ENCODE measurements at places on chromosomes 7 and 10. TPM values are rescaled to one million over a fixed set of nuclear protein-coding genes. Genes with fewer than 3 reads are reported as not detected.

DNA sequence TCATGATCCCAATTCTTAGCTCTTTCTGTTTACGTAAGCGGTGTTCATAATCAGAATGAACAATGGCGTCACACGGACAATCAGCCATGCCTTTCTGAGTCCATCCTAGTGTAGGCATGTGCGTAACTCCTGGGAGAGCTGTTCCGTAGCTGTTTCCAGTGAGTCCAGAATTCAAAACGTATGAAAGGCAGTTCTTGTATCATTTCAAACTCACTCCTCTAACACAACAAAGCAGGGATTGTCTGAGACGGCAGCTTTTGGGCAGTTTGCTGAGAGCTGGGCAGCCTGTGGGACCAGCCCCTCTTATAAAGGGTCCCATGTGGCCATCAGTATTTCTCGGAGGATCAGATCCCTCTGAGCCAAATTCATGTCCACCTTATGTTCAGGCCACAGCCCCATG lies 43.4 kb downstream of the PSPH start:
- no peak for DNase-seq

DNA sequence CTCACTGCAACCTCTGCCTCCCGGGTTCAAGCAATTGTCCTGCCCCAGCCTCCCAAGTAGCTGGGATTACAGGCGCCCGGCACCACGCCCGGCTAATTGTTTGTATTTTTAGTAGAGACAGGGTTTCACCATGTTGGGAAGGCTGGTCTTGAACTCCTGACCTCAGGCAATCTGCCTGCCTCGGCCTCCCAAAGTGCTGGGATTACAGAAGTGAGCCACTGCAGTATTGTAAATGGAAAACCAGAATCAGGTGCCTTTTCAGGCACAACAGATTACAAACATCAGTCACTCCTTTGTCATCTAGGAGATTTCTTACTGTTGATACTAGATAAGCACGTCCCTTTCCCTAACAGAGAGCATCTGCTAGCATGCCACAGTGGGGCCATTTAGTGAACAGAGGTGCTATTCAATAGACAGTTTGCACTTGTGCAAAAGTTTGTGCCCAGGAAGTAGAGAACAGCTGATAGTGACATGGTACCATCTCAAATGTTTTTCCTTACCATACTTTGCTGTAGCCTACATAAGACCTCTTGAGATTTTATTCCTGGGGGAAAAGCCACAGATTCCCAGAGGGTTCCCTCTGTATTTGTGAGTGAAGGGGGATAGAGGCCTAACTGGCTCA lies 24.5 kb upstream of the WAC start:
- no peak for DNase-seq

DNA sequence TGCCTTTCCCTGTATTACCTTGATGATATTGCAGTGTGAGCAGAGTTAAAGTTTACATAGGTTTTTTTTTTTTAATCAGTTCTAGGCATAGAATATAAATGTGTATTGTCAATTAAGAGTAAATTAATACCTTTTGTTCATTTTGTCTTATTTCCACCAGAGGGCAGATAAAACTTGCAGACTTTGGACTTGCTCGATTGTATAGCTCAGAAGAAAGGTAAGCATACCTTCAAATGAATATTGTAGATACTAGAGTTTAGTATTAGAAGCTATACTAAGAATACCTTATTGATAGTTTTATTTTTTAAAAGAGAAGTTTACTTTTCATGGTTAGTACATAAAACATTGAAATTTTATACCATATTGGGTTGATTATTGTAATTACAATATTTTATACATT lies 86.8 kb downstream of the MPLKIP start:
- no peak for DNase-seq

GRCh38 chr7:113119429-113119828 lies 1.1 kb upstream of the SMIM30 start:
- DNase-seq = no peak

- no peak for DNase-seq
These were observed at the start of gene NANOS1 for GRCh38 chr10:119029613-119030420. NANOS1 (plus strand) TSS chr10:119029714; CDS start chr10:119029802, 88 bp downstream.

- DNase-seq = no peak
These were observed 2.3 kb downstream of the LOXL4 start for GRCh38 chr10:98265403-98266378.

GRCh38 chr7:156827587-156828203 lies 65.3 kb downstream of the LMBR1 start:
- no peak for DNase-seq

FRMD4A gene
- 124 TPM for total RNA-seq

CLCN1 gene
- total RNA-seq = not detected

OR2A7 gene
- total RNA-seq = 0.68 TPM

SSC4D gene
- 1.2 TPM for total RNA-seq

SDK1 gene
- total RNA-seq = 10.9 TPM

All from chondrocyte (in vitro differentiated cells).